ENCODE measurements at places on chromosomes 7 and 10. TPM values are rescaled to one million over a fixed set of nuclear protein-coding genes. Genes with fewer than 3 reads are reported as not detected.
A peak's percentile ranks its signal among the peaks of the same experiment; 100 is the strongest.

DNA sequence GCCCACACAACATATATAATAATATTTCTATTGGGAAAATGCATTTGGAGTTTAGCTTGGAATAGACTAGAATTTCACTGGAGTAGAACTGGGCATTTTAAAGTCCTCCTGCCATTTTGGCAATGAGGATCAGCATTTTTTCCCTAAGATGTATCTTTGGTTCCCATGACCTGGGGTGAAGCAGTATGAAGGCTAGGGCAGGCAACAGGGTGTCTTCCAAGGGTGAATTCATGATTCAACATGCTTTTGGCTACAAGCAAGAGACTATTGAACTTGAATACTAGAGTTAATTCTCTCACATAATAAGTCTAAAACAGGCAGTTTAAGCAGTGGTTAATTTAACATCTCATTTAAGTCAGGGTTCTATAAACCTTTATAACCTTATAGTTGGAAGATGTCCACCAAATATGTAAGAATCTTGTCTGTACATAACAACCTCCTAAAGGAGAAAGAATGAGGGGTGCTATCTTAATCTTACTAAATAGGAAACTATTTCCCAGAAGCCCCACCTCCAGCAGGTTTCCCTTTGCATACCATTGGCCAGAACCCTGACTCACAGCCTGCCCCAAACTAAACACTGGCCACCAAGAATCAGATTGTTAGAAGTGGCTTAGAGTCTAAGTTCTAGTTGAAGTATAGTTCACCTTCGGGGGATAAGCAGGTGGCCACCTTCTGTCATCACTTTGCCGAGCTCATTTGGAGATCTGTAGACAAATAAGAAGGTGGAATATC lies 96.0 kb upstream of the PRPS1L1 start:
- no peak overlapping the region for H3K27ac ChIP-seq
- H3K36me3 ChIP-seq: no peaks in the 10 kb centered on the region
- no peak for DNase-seq
- no peaks in the 10 kb centered on the region for H3K27me3 ChIP-seq
- H3K4me1 ChIP-seq: no peaks in the 10 kb centered on the region

DNA sequence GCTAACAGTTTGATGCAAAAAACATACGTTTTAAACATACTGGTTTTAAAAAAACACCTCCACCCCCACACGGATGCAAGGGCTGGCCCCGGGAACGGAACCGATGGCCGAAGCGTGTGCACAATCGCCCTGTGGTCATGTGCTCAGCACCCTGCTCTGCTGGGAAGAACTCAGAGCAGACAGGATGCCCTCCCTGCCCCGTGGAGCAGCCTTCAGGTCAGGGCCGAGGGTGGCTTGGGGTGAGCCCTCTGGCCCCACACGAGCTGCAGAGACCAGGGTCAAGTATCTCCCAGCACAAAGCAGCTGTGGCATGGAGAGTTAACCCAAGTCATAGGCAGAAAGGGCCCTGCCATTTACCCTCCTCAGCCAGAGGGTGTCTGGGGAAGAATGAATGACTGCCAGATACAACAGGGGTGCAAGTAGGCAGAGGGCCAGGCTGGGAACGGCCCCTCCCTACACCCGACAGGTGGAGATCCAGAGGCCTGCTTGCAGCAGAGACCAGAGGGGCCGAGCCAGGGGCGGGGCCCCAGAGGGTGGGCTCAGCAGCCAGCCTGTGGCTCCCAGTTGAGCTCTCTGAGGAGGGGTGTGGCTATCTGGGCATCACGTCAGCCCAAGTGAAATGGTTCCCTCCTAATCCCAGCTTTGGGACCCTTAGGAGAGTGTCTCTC lies 56.8 kb downstream of the ZRANB1 start:
- H3K4me3 ChIP-seq: no peak overlapping the region
- peak; percentile 20 for DNase-seq
- no peaks in the 10 kb centered on the region for H3K27me3 ChIP-seq
- no peaks in the 10 kb centered on the region for H3K4me1 ChIP-seq

DNA sequence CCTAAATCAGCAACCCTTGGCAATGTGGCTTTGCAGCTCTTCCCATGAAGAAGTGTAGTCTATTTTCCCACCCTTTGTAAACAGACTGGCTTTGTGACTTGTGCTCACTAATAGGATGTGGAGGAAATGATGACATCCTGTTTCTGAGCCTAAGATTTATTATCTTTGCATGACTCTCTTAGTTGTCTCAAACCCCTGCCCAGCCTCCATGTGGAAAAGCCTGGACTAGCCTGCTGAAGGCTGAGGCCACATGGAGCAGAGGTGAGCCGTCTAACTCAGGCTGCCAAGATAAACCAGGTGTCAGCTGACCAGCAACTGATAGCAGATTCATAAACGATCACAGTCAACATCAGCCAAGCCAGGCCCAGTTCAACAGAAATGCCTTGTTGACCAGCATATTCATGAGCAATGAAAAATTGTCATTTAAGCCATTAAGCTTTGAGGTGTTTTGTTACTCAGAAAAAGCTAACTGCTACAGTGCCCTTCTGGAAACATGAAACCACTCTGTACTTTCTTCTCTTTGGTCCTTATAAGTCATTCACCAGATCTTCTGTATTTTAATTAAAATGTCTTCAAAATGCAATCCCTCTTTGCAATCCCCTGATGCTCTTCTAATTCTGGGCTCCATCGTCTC lies 586.3 kb upstream of the ANKRD30A start:
- H3K4me3 ChIP-seq: no peak overlapping the region
- no peak overlapping the region for H3K27ac ChIP-seq
- H3K27me3 ChIP-seq: no peaks in the 10 kb centered on the region
- H3K36me3 ChIP-seq: no peaks in the 10 kb centered on the region
- H3K4me1 ChIP-seq: no peaks in the 10 kb centered on the region

- no peaks in the 10 kb centered on the region for H3K36me3 ChIP-seq
- DNase-seq: no peak
- no peak overlapping the region for H3K4me3 ChIP-seq
- H3K27me3 ChIP-seq: no peaks in the 10 kb centered on the region
- no peaks in the 10 kb centered on the region for H3K4me1 ChIP-seq
Measured at GRCh38 chr10:93437086-93437945, 44.8 kb downstream of the MYOF start.

GRCh38 chr7:110889335-110889734 lies 201.6 kb upstream of the LRRN3 start:
- no peak overlapping the region for H3K27ac ChIP-seq
- no peaks in the 10 kb centered on the region for H3K27me3 ChIP-seq
- no peak overlapping the region for H3K4me3 ChIP-seq
- no peak for DNase-seq
- peaks cover 12% of the 10 kb centered on the region for H3K4me1 ChIP-seq

GRCh38 chr10:76020630-76021029 lies 589.2 kb downstream of the LRMDA start:
- DNase-seq: no peak
- no peaks in the 10 kb centered on the region for H3K36me3 ChIP-seq
- H3K27ac ChIP-seq: no peak overlapping the region
- H3K4me1 ChIP-seq: no peaks in the 10 kb centered on the region
- no peak overlapping the region for H3K4me3 ChIP-seq

GRCh38 chr7:51797371-51797770 lies 480.8 kb upstream of the COBL start:
- H3K27ac ChIP-seq: no peak overlapping the region
- no peak overlapping the region for H3K4me3 ChIP-seq
- no peaks in the 10 kb centered on the region for H3K4me1 ChIP-seq

DNA sequence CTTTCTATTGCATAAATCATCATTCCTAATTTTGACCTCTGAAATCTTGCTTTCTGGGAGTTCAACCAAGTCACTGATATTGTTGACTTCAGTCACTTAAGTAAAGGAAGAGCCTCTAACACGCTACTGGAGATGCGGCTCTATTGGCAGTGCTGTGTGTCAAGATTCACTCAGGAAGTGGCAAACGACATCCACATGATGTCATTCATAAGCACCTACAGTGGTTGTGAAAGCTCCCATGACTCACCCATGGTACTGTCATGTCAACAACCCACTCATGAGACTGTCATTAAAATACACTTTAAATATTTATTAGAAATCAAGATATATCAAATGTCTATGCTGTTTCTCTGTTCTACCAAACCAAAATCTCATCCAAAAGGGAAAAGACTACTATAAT lies 52.5 kb upstream of the LHFPL3 start:
- no peak overlapping the region for H3K27ac ChIP-seq
- H3K4me3 ChIP-seq: no peak overlapping the region
- DNase-seq: no peak
- no peaks in the 10 kb centered on the region for H3K36me3 ChIP-seq

DNA sequence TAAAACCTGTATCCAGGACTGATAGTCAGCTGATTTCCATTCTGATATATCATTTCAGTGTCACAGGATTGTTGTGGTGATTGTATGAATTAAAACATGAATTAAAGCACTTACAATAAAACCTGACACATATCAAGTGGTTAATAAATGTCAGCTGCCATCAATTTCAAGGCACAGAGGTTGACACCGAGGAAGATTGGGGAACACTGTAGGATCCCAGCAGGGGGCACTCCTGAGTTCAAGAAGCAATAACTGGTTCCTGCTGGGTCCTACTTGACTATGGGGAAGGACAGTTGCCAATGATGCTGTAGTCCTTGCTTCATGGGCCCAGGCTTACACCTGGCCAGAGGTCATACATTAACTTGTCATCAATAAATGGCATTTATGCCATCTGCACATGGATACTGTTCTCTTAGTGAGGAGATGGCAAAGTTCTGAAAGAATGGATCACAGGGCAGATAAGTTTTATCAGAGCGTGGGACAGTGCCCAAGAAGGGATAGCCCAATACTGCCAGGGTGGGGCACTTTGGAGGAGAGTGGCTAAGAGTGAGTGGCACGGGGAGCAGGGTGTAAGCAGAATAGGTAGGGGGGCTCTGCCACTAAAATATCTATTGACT lies 24.1 kb downstream of the FZD1 start:
- H3K27me3 ChIP-seq: no peaks in the 10 kb centered on the region
- H3K4me1 ChIP-seq: no peaks in the 10 kb centered on the region
- no peaks in the 10 kb centered on the region for H3K36me3 ChIP-seq

The GRM3 gene
- total RNA-seq: not detected

The TMEM140 gene
- total RNA-seq: 29.8 TPM

DNA sequence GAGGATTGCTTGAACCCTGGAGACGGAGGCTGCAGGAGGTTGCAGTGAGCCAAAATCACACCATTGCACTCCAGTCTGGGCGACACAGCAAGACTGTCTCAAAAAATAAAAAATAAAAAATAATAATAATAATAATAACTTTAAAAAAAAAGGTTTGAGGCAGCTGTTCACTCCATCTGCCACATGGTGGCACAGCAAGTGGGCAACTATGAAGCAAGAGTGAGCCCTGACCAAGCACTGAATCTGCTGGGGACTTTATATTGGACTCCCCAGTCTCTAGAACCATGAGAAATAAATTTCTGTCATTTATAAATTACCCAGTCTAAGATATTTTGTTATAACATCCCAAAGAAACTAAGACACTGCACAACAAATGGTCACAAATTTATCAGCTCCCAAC lies 14.6 kb upstream of the BRI3 start:
- H3K4me1 ChIP-seq: no peaks in the 10 kb centered on the region
- H3K36me3 ChIP-seq: peaks cover 11% of the 10 kb centered on the region
- DNase-seq: no peak
- no peak overlapping the region for H3K4me3 ChIP-seq
- no peak overlapping the region for H3K27ac ChIP-seq
- H3K27me3 ChIP-seq: no peaks in the 10 kb centered on the region

The AZGP1 gene
- total RNA-seq: not detected

DNA sequence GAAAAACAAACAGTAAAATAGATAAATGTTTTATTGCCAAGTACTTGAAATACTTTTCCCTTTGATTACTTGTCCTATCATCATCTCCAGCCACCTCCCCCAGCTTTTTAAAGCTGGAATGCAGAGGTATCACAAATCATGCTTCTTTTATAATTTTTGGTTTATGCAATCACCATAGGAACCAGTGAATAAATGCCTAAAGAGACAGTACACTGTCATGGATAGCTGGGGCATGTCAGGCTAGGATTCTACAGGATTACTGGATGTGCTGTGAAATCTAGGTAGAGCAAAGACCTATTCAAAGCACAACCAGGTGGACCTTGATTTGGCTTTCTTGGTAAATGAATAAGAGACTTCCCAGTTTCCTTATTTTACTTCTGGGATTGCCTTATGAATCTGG lies 158.6 kb downstream of the ELAPOR2 start:
- peaks cover 5% of the 10 kb centered on the region for H3K27me3 ChIP-seq
- H3K36me3 ChIP-seq: no peaks in the 10 kb centered on the region
- peaks cover 2% of the 10 kb centered on the region for H3K4me1 ChIP-seq
- H3K27ac ChIP-seq: no peak overlapping the region
- no peak overlapping the region for H3K4me3 ChIP-seq
- no peak for DNase-seq

DNA sequence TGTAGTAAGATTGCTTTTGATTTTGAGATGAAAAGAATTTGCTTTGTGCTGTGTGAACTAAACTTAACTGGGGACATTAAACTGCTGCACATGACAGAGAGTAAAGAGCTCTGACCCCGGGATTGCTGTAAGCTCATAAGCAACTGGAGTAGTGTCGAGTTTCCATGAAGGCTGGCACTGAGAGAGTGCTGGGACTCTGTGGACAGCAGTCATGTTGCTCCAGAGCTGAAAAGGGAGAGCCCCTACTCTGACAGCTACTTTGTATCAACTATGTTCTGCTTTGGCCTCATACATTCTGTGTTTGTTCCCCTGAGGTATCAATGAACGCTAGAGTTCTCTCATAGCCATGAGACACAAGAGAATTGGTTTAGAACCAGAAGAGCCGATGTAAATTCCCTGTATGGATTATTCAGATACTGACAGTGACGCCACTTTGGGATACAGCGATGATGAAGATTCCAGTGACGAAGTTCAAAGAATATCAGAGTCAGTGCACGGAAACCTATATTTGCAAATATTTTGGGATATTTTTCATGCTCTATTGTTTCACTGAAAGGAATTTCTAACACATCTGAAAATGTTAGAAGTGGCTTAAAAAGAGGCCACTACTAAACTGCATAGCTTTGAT lies 185.9 kb upstream of the DKK1 start:
- no peaks in the 10 kb centered on the region for H3K36me3 ChIP-seq
- no peaks in the 10 kb centered on the region for H3K4me1 ChIP-seq
- DNase-seq: no peak
- no peak overlapping the region for H3K4me3 ChIP-seq

The SLC13A1 gene
- not detected for total RNA-seq

DNA sequence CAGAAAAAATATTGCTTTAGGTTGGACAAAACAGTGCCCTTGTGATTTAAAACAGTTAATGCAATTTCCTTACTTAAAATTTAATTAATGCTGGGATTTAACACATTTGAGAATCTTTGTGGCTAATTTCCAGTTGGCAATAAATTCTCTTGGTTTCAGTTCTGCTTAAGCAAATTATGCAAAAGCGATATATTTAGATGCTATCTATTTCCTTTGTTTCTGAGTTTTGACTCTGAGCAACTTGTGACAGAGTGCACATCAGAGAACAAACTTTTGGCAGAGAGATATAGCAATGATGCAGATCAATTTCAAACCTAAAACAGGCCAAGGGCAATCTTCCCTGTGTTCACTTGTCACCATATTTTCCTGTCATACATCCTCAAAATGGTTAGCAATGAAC lies 933.6 kb upstream of the ZWINT start:
- no peaks in the 10 kb centered on the region for H3K4me1 ChIP-seq
- H3K4me3 ChIP-seq: no peak overlapping the region
- no peaks in the 10 kb centered on the region for H3K27me3 ChIP-seq
- DNase-seq: no peak
